Ovary (tissue), 10 donors: ENCODE measurements at places on chromosomes 2 and 18. TPM values are rescaled to one million over a fixed set of nuclear protein-coding genes. Genes with fewer than 3 reads are reported as not detected.

The MROH2A gene
- polyA plus RNA-seq, result not detected

The ADAM23 gene
- 18.8 TPM for polyA plus RNA-seq

The TAF4B gene
- polyA plus RNA-seq, result 5.0 TPM

The PASK gene
- polyA plus RNA-seq, result 2.9 TPM

The GPR75 gene
- 1.1 TPM for polyA plus RNA-seq

- no peak for DNase-seq
Observed at GRCh38 chr2:220320326-220320725, 692.9 kb downstream of the SLC4A3 start.

- no peak for DNase-seq
Observed at GRCh38 chr18:43789234-43790000, 512.1 kb upstream of the SYT4 start.

- no peak for DNase-seq
Observed at GRCh38 chr2:176317623-176318065, 48.4 kb downstream of the MTX2 start.

GRCh38 chr18:79583984-79584401, 95.6 kb upstream of the CTDP1 start:
- no peak for DNase-seq

DNA sequence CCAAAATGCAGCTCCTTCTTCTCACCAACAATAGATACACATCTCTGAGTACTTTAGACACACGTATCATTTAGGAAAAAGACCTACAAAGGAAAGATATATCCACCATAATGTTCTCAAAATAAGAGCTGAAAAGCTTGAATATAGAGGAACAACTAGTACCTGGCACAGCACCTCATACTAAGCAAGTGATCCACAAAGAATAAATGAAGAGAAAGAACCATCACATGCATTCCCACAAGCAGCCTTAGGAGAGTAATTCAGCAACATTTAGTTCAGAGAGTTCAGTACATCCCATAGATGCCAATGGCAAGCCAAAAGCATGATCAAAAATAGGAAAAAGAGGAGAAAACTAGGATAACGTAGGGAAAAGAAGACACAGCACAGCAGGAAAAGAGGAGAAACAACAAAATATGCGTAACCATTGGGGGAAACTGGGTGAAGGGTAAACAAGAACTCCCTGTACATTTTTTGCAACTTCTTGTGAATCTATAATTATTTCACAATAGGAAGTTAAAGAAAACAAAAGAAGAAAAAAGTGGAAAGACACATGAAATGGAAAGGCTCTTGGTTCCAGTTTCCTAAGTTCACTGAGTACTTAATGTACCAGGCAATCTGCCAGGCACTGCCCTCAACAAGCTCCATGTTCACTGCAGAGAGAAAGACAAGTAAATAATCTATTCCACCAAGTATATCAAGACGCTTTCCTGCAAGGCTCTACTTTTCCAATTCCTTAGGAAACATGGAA, 22.3 kb downstream of the CLASP1 start:
- no peak for DNase-seq

DNA sequence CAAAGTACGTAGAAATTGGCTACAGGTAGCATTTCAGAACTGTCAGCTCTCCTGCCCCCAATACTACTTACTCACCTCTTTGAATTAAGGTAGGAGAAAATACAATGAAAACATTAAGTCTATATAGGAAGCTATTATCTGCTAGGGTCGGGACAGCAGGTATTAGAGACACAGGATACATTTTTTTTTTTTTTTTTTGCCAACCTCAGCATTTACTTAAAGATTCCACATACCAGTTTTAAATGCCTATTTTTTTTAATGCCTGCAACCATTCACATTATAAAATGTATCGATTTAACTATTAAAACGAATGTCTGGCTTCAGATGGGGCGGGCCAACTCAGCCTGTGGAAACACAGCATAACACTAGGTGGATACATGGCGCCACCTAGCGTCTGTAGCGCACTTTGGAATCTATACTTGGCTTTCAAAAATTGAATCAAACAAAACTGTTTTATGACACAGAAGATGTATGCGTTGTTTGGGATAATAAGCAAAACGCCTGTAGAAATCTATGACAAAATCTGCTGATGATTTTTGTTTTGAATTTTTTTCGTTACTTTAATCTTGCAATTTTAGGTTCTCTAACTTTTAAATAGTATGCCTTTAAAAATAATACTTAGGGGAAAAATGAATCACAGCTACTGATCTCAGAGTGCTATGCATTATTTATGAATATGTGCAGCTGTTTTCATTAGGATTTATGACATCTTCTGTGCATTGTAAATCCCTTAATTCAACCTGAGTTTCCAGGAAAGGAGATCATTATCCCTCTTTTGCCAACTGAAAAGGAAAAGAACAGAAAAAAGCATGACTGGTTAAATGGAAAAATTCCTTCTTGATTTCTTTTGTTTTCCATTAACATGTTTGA, 261.0 kb downstream of the NYAP2 start:
- peak; percentile 77 for DNase-seq

DNA sequence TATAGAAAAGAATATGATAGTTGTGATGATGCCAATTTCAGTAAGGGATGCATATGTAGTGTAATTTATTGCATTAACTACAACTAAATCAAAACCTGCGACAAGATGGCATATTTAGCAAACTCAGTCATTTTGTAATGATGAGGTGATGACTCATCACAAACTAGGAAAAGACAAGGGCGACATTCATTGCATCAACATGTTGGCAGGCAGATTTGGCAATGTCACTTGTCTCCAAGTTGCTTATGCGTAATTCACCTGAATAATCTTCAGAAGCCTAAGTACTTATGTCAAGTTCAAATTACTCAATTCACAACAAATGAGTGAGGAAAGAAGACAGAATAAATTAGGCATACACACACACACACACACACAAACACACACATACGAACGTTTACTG, 273.2 kb upstream of the RGPD4 start:
- no peak for DNase-seq
